Glutamatergic neuron (in vitro differentiated cells): ENCODE measurements at places on chromosomes 1 and 21.

GRCh38 chr1:163069142-163069541 is at the start of gene RGS4:
TSS of gene RGS4 (plus strand) at chr1:163069361. CDS start at chr1:163069485, 124 bp downstream.
- DNase-seq = peak; percentile 72
- H3K27ac ChIP-seq = peak within 1 kb of the TSS; percentile 56
- peak within 1 kb of the TSS; percentile 72 for H3K4me3 ChIP-seq

GRCh38 chr1:236705771-236706170 is 19.5 kb downstream of the ACTN2 start:
- DNase-seq = no peak
- peaks cover 7% of the 10 kb centered on the region for H3K4me1 ChIP-seq
- H3K36me3 ChIP-seq = no peaks in the 10 kb centered on the region
- H3K4me3 ChIP-seq = no peak overlapping the region
- no peak overlapping the region for H3K27ac ChIP-seq
- H3K27me3 ChIP-seq = peaks cover 2% of the 10 kb centered on the region

- no peak overlapping the region for H3K27ac ChIP-seq
- DNase-seq = no peak
- H3K36me3 ChIP-seq = peaks cover 4% of the 10 kb centered on the region
- peaks cover 10% of the 10 kb centered on the region for H3K4me1 ChIP-seq
- H3K4me3 ChIP-seq = no peak overlapping the region
- H3K27me3 ChIP-seq = peaks cover 7% of the 10 kb centered on the region
These were observed 154.1 kb downstream of the TRABD2B start for GRCh38 chr1:47843059-47843458.

- H3K36me3 ChIP-seq = no peaks in the 10 kb centered on the region
- no peak overlapping the region for H3K27ac ChIP-seq
- no peaks in the 10 kb centered on the region for H3K4me1 ChIP-seq
These were observed 19.8 kb upstream of the UBR4 start for GRCh38 chr1:19229828-19230325.

DNA sequence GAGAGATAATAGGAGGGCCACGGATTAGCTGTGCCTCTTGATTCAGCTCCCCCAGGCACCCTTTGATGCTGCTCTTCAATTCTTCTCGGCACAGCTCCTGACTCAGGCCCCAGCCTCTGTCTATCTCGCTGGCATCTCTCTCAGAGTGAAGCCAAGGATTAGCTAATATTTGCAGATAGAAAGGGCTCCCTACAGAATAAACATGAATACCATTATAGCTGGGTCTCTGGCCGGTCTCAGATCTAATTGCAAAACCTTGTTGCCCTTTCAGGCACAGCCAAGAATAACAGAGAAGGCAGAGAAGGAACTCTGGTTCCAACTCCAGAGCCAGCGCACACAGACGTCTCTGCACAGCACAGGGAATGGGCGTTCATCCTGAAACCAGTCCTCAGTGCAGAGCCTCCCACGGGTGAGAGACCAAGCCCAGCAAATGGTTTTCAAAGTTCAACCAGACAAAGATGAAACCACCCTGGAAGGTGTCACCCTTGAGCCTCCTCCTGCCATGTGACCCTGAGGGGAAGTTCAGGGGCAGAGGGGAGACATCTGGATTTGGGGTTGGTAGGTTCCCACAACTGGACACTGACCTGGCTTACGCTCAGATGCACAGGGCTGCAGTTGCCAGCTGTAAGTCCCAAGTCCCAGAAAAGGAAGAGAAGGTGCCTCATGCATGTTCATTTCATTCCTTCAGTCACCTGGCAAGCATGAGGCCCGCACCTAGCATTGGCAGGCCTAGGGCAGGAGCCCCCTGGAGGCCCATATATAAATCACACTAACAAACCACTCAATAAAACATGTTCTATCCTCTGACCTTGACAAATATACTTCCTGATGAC is 394.0 kb downstream of the NPHP4 start:
- no peaks in the 10 kb centered on the region for H3K36me3 ChIP-seq

GRCh38 chr1:8847990-8848389 is 30.5 kb downstream of the ENO1 start:
- DNase-seq = no peak
- H3K4me3 ChIP-seq = no peak overlapping the region
- peaks cover 29% of the 10 kb centered on the region for H3K4me1 ChIP-seq

- DNase-seq = no peak
- H3K27me3 ChIP-seq = no peaks in the 10 kb centered on the region
- H3K27ac ChIP-seq = no peak overlapping the region
- peaks cover 4% of the 10 kb centered on the region for H3K4me1 ChIP-seq
- H3K4me3 ChIP-seq = no peak overlapping the region
These were observed 23.4 kb upstream of the PTPN14 start for GRCh38 chr1:214574598-214575411.

GRCh38 chr21:25895565-25896205 is 160.9 kb downstream of the GABPA start:
- H3K4me1 ChIP-seq = peaks cover 6% of the 10 kb centered on the region
- no peak overlapping the region for H3K4me3 ChIP-seq
- H3K27me3 ChIP-seq = peaks cover 4% of the 10 kb centered on the region
- DNase-seq = no peak
- no peak overlapping the region for H3K27ac ChIP-seq

DNA sequence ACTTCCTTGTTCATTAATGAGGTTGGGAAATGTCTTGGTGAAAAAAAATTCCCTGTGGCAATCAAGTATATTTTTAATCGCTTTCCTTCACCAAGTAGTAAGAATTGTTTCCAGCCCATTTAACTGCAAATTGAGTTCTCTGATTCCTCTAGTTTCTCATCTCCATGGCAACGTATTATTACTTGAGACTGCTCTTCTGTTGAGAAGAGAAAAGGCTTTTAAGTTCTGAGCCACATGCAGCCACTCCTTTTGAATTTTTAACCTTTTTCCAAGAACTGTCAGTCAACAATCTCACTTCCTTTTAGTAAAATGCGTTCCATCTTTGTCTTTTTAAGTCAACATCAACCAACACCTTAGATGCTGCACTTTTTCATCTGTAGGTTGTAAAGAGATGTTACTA is 75.7 kb upstream of the KIAA1614 start:
- H3K4me3 ChIP-seq = no peak overlapping the region
- no peak for DNase-seq

- H3K4me1 ChIP-seq = no peaks in the 10 kb centered on the region
- no peaks in the 10 kb centered on the region for H3K36me3 ChIP-seq
- DNase-seq = no peak
- no peaks in the 10 kb centered on the region for H3K27me3 ChIP-seq
- no peak overlapping the region for H3K27ac ChIP-seq
These were observed 28.8 kb downstream of the PLEKHO1 start for GRCh38 chr1:150178548-150178947.

- H3K4me1 ChIP-seq = no peaks in the 10 kb centered on the region
- no peaks in the 10 kb centered on the region for H3K27me3 ChIP-seq
- DNase-seq = no peak
- no peaks in the 10 kb centered on the region for H3K36me3 ChIP-seq
- H3K27ac ChIP-seq = no peak overlapping the region
- H3K4me3 ChIP-seq = no peak overlapping the region
These were observed 11.5 kb upstream of the TAS1R2 start for GRCh38 chr1:18870957-18871356.

- H3K4me3 ChIP-seq = no peak overlapping the region
- H3K27ac ChIP-seq = no peak overlapping the region
- no peak for DNase-seq
- H3K27me3 ChIP-seq = peaks cover 6% of the 10 kb centered on the region
These were observed 270.5 kb downstream of the RRAGC start for GRCh38 chr1:38589036-38589435.

DNA sequence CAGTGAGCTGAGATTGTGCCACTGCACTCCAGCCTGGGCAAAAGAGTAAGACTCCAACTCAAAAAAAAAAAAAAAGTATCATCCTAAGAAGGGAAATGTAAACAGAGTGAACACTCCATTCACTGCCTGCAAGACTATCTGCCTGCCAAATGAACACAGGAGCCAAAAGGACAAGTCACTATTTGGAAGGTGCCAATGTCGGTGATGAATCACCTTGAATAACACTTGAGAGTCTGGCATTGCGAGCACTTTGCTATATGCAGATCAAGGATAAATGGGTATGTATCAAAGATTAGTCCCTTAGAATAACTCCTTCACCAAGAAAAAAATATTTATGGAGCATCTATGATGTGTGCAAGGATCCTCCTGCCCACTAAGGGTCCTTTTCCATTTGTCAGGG is 6.6 kb downstream of the UBR4 start:
- DNase-seq = no peak
- no peaks in the 10 kb centered on the region for H3K27me3 ChIP-seq
- H3K4me3 ChIP-seq = no peak overlapping the region
- peaks cover 14% of the 10 kb centered on the region for H3K4me1 ChIP-seq

GRCh38 chr1:3482378-3482849 is 27.9 kb downstream of the ARHGEF16 start:
- no peak for DNase-seq
- no peaks in the 10 kb centered on the region for H3K4me1 ChIP-seq
- no peak overlapping the region for H3K27ac ChIP-seq

DNA sequence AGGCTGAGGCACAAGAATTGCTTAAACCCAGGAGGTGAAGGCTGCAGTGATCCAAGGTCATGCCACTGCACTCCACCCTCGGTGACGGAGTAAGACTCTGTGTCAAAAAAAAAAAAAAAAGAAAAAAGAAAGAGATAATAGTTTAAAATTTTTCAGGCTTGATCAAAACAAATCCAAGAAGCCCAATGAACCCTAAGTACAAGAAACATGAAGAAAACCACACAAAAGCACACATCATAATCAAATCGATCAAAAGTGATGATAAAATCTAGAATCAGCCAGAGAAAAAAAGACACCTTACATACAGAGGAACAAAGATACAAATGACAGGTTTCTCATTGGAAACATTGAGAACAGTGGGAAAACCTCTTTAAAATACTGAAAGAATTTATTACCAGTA is 31.5 kb downstream of the LDLRAD1 start:
- no peaks in the 10 kb centered on the region for H3K36me3 ChIP-seq
- H3K4me1 ChIP-seq = peaks cover 7% of the 10 kb centered on the region
- no peak overlapping the region for H3K27ac ChIP-seq
- H3K4me3 ChIP-seq = no peak overlapping the region
- DNase-seq = no peak
- H3K27me3 ChIP-seq = no peaks in the 10 kb centered on the region

GRCh38 chr1:87506147-87506546 is 177.5 kb downstream of the LMO4 start:
- H3K4me3 ChIP-seq = no peak overlapping the region
- H3K4me1 ChIP-seq = no peaks in the 10 kb centered on the region
- H3K27me3 ChIP-seq = peaks cover 3% of the 10 kb centered on the region
- no peak overlapping the region for H3K27ac ChIP-seq
- no peak for DNase-seq

DNA sequence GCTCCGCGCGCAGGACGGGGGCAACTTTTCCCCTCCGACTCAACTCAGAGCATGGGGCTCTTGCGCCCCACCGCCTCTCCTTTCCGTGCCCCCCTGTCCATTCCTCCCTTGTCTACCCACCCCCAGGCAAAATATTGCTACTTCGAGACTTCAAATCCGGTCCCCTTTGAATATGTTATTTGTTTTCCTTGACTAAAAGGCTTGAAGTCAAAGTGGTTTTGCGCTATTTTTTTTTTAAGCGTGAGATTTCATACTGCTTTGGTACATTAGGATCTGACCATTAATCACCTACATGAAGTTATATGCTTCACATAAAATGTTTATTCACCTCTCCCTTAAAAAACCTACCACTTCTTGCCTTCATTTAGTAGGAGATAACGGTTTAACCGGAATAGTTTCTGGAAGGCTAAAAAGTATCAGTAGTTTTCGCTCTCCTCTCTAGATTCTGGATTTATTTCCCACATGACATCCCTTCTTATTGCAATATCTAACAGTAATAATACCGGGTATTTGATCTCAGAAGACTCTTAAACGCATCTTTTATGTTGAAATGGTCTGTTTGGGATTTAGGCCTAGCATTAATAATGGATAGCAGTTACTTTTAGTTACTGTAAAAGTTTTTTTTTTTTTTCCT is 1.6 kb downstream of the NFIA start:
- H3K27ac ChIP-seq = peak overlapping the region; percentile 76
- H3K4me3 ChIP-seq = peak overlapping the region; percentile 93
- no peaks in the 10 kb centered on the region for H3K36me3 ChIP-seq
- H3K4me1 ChIP-seq = peaks cover 25% of the 10 kb centered on the region

DNA sequence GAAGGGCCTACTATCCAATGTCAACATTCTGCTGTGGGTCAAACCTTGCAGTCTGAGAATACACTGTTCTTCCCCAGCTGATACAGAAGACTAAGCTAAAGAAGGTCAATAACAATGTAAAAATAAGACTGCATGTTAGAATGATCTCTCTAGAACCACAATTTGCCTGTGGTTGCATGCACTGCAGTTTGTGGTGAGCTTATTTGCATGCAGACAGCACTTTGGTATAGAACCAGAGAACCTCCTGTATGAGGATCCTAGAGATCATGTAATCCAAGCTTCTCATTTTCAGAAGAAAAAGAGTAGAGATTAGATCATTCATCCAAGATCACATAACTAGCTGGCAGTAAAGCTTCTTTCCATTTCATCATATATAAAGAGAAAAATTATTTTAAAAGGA is 15.8 kb downstream of the SYNJ1 start:
- no peaks in the 10 kb centered on the region for H3K27me3 ChIP-seq
- H3K27ac ChIP-seq = no peak overlapping the region
- H3K4me1 ChIP-seq = no peaks in the 10 kb centered on the region
- H3K36me3 ChIP-seq = no peaks in the 10 kb centered on the region

- DNase-seq = no peak
- H3K27me3 ChIP-seq = no peaks in the 10 kb centered on the region
- H3K36me3 ChIP-seq = no peaks in the 10 kb centered on the region
- H3K27ac ChIP-seq = no peak overlapping the region
- peaks cover 1% of the 10 kb centered on the region for H3K4me1 ChIP-seq
- H3K4me3 ChIP-seq = no peak overlapping the region
These were observed 295.0 kb downstream of the VAV3 start for GRCh38 chr1:107669996-107670395.

GRCh38 chr1:147822292-147822691 is 61.9 kb upstream of the GJA5 start:
- no peaks in the 10 kb centered on the region for H3K36me3 ChIP-seq
- no peaks in the 10 kb centered on the region for H3K4me1 ChIP-seq
- no peak overlapping the region for H3K27ac ChIP-seq

DNA sequence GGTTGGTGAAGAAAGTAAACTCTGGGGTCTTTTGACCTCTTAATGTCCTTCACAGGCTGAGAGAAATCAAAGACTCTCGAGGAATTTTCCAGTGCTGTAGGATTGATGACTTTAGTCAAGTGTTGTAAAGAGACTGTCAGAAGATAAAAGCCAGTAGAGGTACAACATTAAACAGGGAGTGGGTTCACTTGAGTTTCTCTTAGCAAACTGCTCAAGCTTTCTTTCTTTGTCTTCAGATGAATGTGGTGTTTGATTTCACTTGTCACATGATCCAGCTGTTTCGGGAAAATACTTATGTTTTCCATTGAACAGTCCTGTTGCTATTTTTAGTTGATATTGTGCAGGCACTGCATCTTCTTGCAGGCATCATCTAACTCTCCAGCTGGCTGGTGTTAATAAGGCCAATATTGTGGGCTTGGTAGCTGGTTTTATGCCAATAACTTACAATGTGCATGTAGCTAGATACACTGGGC is 45.6 kb downstream of the XCL2 start:
- no peak overlapping the region for H3K4me3 ChIP-seq
- H3K27me3 ChIP-seq = no peaks in the 10 kb centered on the region
- no peaks in the 10 kb centered on the region for H3K4me1 ChIP-seq
- no peak overlapping the region for H3K27ac ChIP-seq
- DNase-seq = no peak
- no peaks in the 10 kb centered on the region for H3K36me3 ChIP-seq
